Gastrocnemius medialis (tissue), 4 donors: ENCODE measurements at places on chromosomes 4 and X.

DNA sequence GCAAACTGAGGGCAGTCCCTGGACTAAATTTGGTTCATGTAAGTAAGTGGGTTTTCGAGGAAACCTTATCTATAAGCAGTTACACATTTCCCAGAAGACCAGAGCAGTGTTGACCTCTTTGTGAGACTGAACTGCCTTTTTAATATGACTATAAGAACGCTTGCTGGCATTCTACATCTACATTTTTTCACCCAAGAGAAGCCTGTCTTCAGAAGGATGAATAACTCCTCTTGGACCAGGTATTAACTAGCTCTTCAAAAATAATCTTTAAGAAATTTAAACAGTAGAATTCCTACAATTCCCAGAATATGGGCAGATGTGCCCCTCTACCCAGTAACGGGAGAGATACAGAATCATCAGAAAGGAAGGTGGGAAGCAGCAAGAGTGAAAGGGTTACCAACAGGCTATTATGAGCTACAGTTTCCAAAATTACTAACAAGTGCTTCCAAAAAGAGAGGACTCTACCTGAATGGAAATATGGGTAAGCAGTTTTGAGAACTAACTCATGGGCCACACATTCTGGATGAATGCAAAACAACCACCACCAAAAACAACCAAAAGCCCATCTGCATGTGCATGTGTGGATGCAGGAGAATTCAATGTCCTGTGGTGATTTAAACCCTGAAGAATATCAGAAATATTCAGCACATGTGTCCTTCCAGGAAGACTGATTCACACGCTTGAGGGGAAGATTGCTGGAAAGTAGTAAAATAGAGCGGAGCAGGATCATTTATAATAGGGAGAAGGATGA, 17.4 kb downstream of the BBS12 start:
- no peak for DNase-seq
- no peaks in the 10 kb centered on the region for H3K4me1 ChIP-seq
- H3K36me3 ChIP-seq: no peaks in the 10 kb centered on the region

- no peak overlapping the region for H3K27ac ChIP-seq
- no peak for DNase-seq
- H3K4me1 ChIP-seq: peaks cover 31% of the 10 kb centered on the region
- no peak overlapping the region for H3K4me3 ChIP-seq
- no peaks in the 10 kb centered on the region for H3K27me3 ChIP-seq
These were observed 18.0 kb downstream of the ARHGAP10 start for GRCh38 chr4:147749811-147750321.

- H3K36me3 ChIP-seq: no peaks in the 10 kb centered on the region
- H3K27ac ChIP-seq: no peak overlapping the region
- no peaks in the 10 kb centered on the region for H3K27me3 ChIP-seq
- no peak overlapping the region for H3K4me3 ChIP-seq
- H3K4me1 ChIP-seq: no peaks in the 10 kb centered on the region
These were observed 1.8 kb downstream of the SPIN4 start for GRCh38 chrX:63349307-63349706.

GRCh38 chrX:51420610-51421009, 75.8 kb downstream of the NUDT11 start:
- no peaks in the 10 kb centered on the region for H3K27me3 ChIP-seq
- no peaks in the 10 kb centered on the region for H3K36me3 ChIP-seq
- no peak overlapping the region for H3K27ac ChIP-seq
- no peaks in the 10 kb centered on the region for H3K4me1 ChIP-seq
- H3K4me3 ChIP-seq: no peak overlapping the region

DNA sequence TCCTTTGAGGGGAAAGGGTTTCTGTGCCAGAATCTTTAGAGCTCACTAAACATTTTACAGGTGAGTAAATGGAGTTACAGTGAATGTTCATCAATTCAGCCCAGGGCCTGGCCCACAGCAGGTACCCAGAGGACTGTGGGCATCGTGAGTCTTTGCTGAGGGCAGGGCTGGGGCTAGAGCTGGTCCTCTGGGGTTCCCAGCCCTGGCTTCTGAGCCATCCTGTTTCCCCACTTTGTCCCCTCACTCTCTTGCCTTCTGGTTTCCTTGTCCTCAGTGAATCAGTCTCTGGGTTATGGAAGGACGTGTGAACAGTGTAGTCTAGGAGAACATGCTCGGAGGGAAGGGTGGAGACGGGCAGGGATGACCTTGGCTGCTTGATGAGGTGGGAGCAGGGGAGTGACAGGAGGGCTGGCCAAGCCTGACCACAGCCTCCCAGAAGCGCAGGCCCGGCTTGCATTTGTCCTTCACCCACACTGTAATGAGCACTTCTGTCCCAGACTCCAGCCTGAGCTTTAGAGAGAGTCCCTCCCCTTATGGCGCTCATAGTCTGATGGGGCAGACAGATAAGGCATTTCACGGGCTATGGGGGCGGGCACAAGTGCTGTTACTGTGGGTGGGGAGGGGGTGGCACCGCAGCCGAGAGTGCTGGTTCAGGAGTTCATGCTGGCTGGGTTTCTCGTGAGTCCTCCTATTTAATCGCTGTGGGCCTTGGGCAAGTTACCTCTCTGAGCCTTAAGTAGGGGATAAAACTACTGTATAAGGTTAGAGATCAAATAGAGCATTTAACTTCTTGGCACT, 17.3 kb downstream of the TBC1D14 start:
- DNase-seq: no peak

- no peak overlapping the region for H3K4me3 ChIP-seq
- H3K4me1 ChIP-seq: no peaks in the 10 kb centered on the region
- H3K36me3 ChIP-seq: no peaks in the 10 kb centered on the region
- no peaks in the 10 kb centered on the region for H3K27me3 ChIP-seq
- DNase-seq: no peak
- H3K27ac ChIP-seq: no peak overlapping the region
These were observed 127.4 kb downstream of the VCX3A start for GRCh38 chrX:6407542-6407941.

DNA sequence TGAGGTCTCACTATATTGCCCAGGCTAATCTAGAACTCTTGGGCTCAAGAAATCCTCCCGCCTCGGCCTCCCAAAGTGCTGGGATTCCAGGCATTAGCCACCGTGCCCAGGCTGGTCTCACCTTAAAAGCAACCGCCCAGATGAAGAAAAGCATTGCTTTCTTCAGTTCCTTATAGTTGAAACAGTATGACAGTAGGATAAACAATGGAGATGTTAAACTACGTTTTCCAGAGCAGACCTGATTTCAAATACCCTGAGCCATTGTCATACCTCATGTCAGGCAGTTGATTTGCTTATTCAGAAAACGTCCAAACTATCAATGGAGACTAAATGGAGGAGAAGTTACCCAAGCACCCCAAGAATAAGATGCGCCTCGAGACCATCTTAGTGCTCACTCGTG, 26.3 kb upstream of the TMEM131L start:
- H3K4me3 ChIP-seq: no peak overlapping the region
- DNase-seq: no peak
- H3K27ac ChIP-seq: no peak overlapping the region

DNA sequence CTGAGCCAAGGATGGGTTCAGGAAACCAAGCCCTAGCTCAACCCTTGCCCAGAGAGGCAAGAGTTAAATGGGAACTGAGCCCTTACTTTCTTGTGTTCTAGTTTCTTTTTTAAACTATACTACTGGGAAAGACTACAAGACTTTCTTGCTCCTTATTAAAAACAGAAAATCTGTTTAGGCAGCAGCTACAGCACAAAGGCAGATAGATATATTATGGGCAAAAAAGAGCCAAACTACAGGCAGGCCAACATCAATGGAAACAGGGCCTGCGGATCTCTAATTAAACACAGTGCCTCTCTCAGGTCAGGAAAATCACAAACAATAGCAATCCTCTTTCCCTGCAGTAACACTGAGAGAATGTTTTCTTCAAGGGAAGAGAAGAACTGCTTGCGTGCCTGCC, 226.0 kb downstream of the LDB2 start:
- no peak for DNase-seq
- no peaks in the 10 kb centered on the region for H3K27me3 ChIP-seq
- no peak overlapping the region for H3K4me3 ChIP-seq
- no peaks in the 10 kb centered on the region for H3K36me3 ChIP-seq
- H3K4me1 ChIP-seq: no peaks in the 10 kb centered on the region

DNA sequence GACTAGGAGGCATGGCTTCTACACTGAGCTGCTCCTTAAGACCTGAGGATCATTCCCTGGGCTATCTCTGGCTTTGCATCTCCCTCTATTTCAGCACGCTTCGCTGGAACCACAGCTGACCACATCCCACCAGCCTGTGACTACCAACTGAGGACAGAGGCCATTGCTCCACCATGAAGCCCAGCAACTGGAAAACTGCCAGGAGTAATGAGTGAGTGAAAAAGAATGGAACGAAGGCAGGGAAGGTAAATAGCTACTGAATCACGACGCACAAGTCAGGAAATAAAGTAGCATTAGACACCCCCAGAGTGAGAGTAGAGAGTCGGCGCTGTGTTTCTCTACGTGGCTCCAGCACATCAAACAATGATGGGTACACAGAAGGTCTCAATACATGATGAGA, 314.7 kb downstream of the LDB2 start:
- H3K4me1 ChIP-seq: no peaks in the 10 kb centered on the region
- H3K36me3 ChIP-seq: no peaks in the 10 kb centered on the region
- no peak for DNase-seq

DNA sequence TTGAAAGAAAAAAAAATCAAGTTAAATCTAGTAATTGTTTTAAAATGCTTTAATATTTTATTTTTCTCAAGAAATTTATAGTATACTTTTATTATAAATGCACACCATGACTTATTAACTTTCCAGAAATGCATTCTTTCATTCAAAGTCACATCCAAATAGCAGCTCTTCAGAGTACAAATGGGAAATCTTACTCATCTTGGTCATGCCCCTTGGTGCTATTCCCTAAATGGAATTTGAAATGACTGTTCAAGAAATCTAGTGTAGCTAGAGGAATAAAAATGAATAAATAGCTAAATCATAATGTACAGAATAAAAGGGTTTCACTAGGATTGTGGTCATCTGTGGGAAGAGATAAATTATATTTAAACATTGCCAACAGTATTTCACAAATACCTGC, 1139.7 kb downstream of the PCDH18 start:
- H3K4me3 ChIP-seq: no peak overlapping the region
- no peaks in the 10 kb centered on the region for H3K4me1 ChIP-seq

GRCh38 chr4:86972997-86973396, 38.2 kb downstream of the AFF1 start:
- no peak for DNase-seq
- no peaks in the 10 kb centered on the region for H3K27me3 ChIP-seq
- H3K4me3 ChIP-seq: no peak overlapping the region
- no peak overlapping the region for H3K27ac ChIP-seq
- H3K4me1 ChIP-seq: peaks cover 26% of the 10 kb centered on the region
- peaks cover 4% of the 10 kb centered on the region for H3K36me3 ChIP-seq

DNA sequence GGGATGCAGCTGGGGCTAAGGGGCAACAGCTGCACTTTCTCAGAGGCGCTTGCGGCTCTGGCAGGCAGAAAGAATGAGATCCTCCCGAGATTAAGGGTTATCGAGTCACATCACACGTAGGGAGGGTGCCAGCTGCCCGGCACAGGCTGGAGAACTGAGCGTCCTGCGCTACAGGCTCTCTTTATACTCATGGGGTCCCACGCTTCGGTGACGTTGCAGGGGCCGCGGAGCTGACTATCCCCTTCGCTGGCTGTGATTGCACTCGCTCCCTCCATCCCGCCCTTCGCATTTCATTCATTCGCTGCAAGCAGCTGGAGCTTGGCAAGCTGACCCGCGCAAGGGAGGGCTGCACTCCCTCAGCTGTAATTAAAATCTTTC, at the start of gene TACR3:
Gene TACR3, minus strand, starts transcription at position 156 of the 378 bp plus-strand sequence. CDS start 310 bp downstream, outside the sequence.
- DNase-seq: no peak
- H3K4me1 ChIP-seq: no peaks in the 10 kb centered on the region
- no peaks in the 10 kb centered on the region for H3K36me3 ChIP-seq
- H3K27ac ChIP-seq: no peak within 1 kb of the TSS
